ENCODE measurements at places on chromosomes 2 and 18.

GRCh38 chr2:65856928-65857327, 424.5 kb upstream of the SPRED2 start:
- DNase-seq: no peak

- DNase-seq: peak; percentile 14
Observed at GRCh38 chr2:29053223-29053622, 21.1 kb downstream of the PCARE start.

DNA sequence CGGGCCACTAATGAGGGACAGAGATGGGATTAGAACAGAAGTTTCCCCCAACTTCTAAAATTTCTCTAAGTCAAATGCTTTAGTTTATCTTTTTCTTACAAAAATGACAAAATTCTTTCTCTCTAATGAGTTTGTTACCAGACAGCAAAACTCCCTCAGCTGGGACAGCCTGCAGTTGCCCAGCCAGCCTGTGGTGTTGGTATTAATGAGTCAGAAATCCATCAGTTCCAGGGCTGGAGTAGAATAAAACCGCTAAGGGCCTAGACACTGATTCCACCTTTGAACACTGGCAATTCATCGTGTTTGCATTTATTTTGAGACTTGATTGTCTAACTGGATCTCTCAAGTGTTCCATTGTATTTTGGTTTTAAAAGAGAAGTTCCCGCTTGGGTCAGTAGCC, 38.3 kb upstream of the SMAD2 start:
- DNase-seq: peak; percentile 33

DNA sequence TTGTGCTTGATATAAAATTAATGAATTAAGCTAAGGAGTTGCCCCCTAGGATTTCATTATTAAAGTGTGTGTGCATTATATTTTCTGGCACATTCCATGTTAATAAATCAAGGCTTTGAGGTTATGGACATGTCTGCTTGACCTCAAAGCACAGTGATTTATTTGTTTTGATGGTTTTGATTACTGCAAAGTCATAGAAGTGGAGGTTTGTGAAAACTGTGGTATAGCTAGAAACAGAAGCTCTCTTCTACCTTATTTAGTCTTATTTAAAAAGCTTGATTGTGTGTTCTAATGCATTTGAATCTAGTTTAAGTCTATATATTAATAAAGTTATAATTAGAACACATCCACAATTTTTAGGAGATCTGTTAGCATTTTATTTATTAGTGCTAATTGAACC, 32.2 kb downstream of the DOK6 start:
- no peak for DNase-seq

DNA sequence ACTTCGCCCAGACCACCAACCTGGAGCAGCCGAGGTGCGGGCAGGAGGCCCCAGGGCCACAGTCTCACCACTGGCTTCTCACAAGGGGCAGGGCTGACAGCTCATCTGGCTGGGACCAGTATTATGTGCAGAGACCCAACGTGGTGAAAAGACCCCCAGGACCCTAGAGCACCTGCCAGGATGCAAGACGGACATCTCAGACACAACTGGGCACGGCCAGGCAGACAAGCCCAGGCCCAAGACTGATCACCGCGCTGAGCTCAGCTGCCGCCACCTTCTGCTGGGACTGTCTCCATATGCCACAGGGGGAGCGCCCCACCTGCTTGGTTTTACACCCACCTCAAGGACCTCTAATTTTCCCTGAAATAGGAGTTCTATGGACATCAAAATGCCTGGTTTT, 23.2 kb downstream of the HDAC4 start:
- no peak for DNase-seq

Data from iris pigment epithelial cell (primary cell).